ENCODE measurements at places on chromosomes 3 and 15.
A peak's percentile ranks its signal among the peaks of the same experiment; 100 is the strongest.

DNA sequence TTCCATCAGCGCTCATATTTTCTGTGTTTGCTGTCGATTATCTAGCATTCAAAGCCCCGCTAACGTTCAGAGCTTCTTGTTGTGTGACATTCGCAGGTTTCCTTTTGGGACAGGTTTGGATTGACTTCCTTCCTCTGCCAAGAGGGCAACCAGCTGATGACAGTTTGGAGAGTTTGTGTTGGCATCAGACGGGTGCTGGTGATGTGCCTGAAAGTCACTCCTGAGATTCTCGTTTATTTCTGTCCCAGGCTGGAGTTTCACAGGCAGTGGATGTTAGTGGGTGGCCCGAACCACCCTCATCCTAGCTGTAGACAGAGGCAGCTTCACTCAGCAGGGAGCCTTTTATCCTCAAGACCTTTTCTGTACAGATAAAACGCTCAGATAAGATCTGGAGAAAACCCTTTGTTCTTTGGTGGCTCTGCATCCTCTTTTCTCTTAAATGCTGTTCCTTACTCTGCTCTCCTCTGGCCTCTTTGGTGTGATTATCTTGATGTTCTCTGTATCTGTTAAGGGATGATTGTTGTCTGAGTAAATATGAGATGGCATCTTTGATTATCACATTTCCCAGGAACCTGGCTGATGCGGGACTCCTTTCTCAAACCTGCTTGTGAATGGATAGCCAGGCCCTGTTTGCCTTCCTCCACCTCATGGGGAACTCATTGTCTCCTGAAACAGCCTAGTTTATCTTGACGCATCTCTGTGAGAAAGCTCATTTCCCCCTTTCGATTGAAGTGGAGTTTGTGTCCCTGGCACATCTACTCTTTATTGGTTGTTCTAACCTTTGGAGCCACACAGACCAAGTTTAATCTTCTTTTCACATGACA lies 35.9 kb downstream of the CGNL1 start:
- DNase-seq = no peak

DNA sequence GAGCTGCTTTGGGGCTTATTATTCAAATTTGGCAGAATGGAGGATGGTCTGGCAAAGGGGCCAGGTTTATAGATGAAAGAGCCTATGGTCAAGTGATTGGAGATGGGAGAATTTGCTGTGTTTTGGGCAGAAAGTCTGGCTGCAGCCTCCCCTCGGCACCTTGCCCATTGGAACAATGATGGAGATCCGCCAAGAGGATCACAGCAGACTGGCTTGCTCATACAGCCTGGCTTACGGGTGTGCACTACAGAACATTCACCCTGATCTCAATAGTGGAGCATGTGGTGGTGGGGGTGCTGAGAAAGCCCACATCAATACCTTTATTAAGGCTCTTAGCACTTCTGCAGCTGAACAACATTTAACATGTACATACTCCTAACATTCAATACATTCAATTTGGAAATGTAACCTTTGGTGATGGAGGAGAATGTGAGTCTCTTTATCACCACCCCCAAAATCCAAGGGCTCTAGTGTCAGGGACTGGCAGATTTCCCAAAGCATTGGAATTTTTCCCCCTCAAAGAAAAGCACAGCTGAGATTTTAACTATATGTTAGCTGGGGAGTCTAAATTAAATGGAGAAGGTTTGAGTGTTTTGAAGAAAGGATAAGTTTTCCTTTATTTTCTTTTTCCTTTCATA lies 118.4 kb upstream of the TMC3 start:
- no peak for DNase-seq

- DNase-seq = no peak
Observed at GRCh38 chr15:87033056-87033455, 953.4 kb downstream of the AGBL1 start.

GRCh38 chr15:83127547-83128150 lies 20.2 kb downstream of the TM6SF1 start:
- DNase-seq = no peak

DNA sequence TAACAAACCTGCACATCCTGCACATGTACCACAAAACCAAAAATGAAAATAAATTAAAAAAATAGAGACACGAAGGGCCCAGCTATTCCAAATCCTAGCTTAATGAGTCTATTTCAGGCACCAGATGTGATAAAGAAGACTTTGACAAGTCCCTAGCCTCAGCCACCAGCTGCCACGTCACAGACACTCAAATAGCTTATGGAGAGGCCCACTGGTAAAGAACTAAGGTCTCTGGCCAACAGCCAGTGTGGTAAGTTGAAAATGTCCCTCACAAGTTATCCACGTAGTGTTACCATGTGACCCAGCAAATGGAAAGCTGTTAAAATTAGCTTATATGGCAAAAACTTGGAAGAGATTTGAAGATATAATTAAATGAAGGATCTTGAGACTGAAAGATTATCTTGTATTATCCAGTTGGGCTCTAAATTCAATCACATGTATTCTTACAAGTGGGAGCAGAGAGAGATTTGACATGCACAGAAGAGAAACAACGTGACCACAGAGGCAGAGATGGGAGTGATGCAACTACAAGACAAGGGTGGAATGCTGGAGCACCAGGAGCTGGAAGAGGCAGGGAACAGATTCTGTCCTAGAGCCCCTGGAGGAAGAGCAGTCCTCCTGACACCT lies 10.9 kb downstream of the ACSBG1 start:
- DNase-seq = no peak

DNA sequence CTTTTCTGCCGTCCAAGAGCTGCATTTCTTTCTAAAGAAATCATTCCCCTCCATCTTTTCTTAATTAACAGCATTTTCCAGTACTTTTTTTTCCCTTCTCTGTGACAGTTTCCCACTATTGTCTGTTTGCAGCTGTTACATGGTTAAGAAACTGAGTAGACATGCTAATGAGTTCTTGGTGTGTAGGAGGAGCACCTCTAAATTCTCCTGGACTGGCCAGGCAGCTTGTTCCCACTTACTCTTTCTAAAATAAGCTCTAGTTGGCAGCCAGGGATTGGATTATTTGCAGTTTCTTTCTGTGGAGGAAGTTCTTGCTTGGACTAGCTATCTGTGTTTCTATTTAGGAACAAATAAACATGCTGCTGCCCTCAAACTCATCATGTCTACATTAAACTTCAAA lies 235.1 kb upstream of the GAP43 start:
- DNase-seq = no peak

DNA sequence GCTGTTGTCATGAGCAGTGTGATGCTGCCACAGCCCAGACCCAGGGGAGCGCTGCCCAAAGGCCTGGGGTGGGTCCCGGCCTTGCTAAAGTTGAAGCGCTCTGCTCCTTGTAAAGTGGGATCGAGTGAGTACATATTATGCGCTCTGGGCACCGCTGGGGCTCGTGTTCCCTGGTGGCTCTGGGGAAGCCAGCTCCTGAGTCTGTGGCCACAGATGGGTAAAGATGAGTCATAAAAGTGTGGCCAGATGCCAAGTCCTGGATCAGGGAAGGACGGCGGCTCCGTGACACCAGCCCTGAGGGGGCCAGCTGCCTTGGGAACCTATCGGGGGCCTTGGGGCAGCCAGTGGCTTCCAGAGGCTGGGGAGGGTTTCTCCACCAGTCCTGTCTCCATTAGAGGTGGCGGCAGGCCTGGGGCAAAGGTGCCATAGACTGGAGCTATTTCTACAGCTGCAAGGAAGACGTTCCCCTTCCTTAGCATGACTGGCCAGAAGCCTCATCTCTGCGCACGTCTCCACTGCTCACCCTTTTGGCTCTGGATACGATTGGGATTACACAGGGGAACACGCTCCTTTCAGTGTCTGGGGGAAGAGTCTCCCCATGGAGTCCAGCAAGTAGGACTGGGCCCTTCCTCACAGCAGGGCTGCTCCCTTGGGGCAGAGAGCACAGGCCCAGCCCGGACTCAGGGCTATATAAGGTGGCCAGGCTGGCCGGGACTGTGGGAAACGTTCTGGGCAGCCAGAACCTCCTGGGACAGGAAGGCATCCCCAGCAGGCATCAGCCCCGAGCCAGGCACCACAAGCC lies 1.2 kb upstream of the ITIH4 start:
- DNase-seq = no peak

GRCh38 chr3:160758929-160759577 lies 3.0 kb downstream of the PPM1L start:
- no peak for DNase-seq

DNA sequence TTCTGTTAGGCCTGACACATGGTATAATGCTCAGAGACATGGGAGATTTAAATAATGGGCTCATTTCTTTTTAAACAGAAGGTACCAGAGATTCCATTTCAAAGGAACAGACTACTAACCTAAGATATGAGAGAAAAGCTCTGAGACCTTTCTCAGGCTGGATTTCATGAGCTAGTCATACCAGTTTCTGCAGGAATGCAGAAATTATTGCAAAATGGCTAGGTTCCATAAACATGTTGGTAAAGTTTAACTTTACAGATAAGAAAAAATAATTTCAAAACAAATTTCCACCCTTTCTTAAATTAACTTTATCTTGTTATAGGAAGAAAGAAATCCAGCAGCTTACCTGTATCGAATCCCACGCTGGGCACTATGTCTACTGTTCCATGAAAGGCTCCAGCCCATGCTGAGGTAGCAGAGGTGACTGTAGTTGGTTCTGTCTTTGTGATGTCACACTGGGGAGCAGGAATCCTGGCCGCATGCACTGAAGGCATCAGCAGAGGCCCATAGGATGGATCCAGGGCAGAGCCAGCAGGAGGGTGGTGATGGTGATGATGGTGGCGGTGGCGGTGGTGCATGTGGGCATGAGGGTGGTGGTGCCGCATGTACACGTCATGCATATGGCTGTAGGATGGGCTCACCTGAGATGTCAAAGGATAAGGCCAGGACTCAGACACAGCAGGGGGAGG lies 22.6 kb downstream of the VGLL3 start:
- DNase-seq = no peak

- no peak for DNase-seq
Observed at GRCh38 chr3:150675587-150675986, 28.1 kb downstream of the ERICH6 start.

DNA sequence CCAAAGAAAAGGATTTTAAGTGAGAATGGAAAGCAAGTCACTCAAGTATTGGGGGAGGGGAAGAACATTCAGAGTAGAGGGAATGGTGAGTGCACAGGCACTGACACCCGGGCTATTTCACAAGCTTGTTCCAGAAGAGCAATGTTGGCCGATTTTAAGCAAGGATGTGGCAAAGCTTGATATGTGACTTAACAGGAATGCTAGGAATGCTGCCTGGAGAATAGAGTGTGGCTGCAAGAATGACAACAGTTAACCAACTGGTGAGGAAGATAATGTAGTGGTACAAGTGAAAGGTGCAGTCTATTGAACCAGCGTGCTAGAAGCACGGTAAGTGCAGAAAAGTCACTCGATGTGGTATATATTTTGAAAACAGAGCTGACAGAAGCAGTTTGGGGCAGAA lies 6.2 kb upstream of the CCDC80 start:
- DNase-seq = no peak

DNA sequence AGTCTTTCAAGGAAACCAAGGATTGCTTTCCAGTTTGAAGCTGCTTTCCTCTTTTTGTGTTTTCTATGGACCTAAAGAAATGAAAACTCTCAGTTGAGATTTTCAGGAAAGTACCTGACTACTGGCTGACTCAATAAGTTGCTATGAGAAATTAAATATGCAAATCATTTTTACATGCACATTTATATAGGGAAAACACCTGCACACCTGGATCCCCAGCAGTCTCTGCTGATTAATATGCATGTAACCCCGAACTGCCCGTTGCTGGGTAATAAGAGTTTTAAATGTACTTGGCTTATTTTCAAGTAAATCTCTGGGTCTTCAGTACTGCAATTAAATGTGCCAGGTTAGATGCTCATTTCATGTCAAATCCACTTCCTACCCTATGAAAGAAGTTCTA lies 77.2 kb downstream of the KBTBD8 start:
- no peak for DNase-seq

GRCh38 chr15:39573844-39574243 lies 7.0 kb upstream of the THBS1 start:
- no peak for DNase-seq

GRCh38 chr3:11413071-11413470 lies 140.9 kb downstream of the ATG7 start:
- DNase-seq = no peak

GRCh38 chr3:179027326-179027900 lies 44.2 kb downstream of the ZMAT3 start:
- DNase-seq = peak; percentile 34

DNA sequence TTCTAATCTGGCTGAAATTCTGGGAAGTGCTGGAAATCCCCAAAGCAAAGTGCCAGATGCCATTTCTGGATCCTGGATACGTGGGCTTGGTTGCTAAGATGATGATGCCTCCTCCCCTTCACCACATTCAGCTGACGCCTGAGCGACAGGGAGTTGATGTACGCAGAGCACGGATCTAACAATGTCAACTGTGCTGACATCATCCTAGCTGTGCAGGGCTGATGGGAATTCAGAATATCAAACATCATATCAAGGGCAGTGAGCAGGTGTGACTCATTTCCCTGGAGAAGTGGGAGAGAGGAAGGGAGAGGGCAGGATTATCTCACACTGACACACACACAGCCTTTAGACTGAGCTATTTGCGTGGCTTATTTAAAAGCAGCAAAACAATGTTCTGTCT lies 92.6 kb upstream of the ZBTB20 start:
- no peak for DNase-seq

DNA sequence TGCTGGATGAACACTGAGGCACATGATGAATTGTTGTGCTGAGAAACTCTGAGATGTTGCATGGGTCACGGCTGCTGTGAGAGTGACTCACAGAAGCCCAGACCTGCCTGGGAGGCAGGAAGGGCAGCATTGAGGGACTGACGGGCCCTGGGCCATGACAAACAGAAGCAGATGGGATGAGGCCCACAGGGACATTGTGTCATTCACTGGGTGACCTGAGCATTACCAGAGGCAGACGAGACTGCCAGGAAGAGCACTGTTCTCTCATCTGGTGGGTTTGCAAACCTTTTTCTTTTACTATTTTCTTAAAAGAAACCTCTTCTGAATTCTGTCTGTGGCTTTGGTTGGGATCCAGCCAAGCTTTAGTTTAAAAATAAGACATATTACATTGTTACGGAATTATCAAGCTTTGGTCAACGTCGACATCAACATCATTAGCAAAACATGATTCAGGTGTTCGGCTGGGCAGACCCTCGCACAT lies 67.8 kb downstream of the BDH1 start:
- DNase-seq = no peak

GRCh38 chr3:36695769-36696137 lies 68.6 kb downstream of the DCLK3 start:
- no peak for DNase-seq

Measured in naive thymus-derived CD4-positive, alpha-beta T cell (primary cell).